ENCODE measurements at places on chromosomes 7 and 10.

DNA sequence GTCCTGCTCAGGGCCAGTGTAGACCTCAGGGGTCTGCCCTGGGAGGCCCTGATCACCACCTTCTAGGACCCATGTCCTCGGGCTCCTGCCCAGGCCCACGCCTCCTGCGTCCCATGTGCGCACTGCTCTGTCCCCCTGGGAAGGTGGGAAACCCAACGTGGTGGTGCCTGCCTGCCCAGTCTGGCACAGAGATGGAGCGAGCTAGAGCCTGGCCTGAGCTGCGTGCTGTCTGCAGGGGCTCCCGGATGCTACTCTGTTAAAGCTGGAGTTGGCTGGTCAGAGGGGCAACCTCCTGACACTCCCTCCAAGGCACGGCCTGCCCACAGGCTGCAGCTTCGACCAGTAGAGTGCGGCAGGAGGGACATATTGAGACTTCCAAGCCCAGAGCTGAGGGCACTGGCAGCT, 171.7 kb downstream of the DNAJB6 start:
- DNase-seq: no peak

DNA sequence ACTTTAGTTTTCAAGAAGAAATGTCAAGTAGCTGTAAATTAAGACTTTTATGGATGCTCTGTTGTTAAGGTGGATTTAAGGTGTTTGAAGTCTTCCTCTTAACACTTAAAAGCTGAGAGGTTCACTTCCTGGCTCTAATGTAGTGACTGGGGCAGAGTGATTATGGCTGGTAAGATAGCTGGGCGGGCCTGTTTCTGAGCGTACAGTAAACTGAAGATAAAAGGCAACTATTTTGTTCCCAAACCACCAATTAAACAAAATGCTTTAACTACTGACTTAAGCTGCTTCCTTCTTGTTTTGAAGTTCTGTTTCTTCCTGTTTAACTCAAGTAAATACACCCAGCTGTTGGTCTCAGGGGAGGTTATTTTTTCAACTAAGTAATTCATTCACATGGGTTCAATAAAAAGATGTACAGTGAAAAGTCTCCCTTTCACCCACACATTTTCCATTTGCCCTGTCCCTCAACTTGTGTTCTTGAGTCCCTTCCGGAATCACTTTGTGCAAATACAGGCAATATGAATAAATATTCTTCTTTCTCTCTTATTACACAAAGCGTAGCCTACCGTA, 19.3 kb downstream of the VWA2 start:
- DNase-seq: no peak

- no peak for DNase-seq
Observed at GRCh38 chr10:108014902-108015177, 850.3 kb upstream of the SORCS1 start.

- DNase-seq: no peak
Observed at GRCh38 chr7:42198974-42199668, 37.9 kb downstream of the GLI3 start.

GRCh38 chr7:121394709-121395140, 1.4 kb downstream of the FAM3C start:
- DNase-seq: no peak

- no peak for DNase-seq
Observed at GRCh38 chr7:41152179-41152678, 550.7 kb downstream of the INHBA start.

DNA sequence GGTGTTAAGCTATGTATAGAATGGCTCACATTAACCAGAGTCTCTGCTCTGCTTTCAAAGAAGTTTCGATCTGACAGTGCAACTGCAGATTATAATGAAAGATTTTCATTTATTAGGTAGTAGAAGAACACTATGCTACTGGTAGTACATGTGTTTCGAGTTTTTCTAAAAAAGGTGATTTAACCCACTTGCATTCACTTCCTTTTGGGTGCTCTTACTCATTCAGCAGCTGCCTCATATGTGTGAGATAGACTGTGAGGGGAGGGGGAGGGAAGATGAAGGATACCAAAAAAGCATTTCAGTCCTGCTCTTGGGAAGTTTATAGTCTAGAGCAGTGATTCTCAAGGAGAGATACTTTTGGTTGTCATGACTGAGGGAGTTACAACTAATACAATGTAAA, 20.4 kb downstream of the PLEKHA8 start:
- no peak for DNase-seq

DNA sequence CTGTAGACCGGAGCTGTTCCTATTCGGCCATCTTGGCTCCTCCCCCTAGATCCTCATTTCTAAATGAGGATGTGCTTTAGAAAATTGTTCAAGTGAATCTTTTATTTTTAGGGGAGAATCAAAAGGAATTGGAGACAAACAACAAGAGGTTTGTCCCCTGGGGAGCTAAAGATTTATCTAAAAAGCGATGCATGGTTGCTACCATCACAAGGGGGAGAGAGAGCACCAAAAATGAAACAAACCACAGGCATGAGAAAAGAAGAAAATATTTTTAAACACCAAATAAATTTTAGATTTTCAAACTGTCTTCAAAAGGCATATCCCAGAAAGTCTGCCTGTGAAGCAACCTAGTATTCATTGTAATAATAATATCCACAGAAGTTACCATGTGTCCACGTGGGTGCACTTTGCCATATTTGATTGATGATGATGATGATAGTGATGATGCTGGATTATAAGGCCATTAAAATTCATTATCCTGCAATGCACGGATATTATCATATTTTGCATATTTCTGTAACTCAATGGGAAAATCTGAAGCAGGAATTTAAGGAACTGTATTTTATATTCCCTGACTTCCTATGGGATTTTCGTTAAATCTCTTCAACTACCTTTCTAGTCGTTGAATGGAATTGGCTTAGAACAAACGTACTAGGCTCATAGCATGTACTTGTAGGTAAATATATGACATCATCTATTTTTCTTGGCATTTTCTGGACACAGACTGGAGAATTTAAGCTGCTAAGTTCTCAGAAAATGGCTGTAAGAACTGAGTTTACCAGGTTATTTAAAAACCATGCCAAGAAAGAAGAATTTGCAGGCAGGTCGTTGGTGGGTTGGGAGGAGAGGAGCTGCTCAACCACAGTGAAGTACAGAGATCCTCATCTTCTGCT, 171.6 kb downstream of the WDR37 start:
- DNase-seq: no peak

DNA sequence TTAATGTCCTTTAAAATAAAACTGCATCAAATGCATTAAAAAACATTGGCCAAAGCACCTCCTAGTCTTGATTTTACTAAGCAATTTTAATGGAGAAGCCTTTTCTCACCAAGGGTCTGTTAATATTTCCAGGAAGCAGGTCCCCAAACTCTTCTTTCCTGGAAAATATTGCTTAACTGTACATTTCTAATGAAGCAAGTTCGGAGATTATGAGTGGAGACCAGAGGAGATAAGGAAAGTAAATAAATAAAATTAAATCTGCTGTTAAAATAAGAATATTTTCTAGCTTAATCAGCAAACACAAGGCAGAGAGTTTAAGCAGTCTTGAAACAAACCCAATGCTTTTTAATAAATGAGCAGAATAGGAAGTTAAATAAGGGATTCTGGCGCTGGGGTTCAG, 322.4 kb downstream of the PTEN start:
- DNase-seq: no peak

DNA sequence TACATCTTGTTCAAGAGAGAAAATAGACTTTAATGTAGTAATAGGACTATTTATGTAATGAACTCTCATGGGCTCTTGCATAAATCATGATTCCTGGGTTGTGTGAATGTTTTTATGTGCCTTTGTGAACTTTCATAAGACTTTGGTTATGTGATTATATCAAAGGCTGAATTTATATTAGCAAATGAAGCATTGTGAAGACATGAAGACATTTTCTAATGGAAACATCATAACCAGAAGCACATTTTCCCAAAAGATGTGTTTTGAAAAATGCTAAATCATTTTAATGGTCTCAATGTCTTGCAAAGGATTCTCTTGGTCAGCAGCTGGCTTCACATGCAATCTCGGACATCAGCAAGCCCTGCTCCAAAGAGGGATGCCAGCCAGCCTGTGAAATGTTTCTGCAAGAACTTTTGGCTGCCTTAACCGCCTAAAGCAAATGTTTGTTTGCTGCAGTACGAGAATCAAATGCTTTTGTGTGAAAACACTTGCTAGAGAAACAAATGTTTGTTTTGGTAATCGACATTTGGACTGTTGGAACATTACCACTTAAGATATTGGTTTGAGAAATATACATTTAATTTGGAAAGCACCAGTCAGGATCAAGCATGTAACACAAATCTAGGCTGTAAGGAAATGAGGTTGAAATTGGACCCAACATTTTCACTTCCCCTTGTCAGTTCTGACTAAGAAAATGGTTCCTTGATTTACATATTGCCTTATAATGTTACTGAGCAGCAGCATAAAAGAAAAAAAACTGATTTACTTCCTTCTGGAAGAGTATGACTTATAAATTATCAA, 102.1 kb downstream of the RTKN2 start:
- no peak for DNase-seq

- DNase-seq: no peak
Observed at GRCh38 chr7:91660734-91661356, 219.7 kb downstream of the MTERF1 start.

- DNase-seq: no peak
Observed at GRCh38 chr7:152677808-152678670, 2.1 kb upstream of the XRCC2 start.

- DNase-seq: no peak
Observed at GRCh38 chr7:28075674-28076358, 104.8 kb downstream of the JAZF1 start.

DNA sequence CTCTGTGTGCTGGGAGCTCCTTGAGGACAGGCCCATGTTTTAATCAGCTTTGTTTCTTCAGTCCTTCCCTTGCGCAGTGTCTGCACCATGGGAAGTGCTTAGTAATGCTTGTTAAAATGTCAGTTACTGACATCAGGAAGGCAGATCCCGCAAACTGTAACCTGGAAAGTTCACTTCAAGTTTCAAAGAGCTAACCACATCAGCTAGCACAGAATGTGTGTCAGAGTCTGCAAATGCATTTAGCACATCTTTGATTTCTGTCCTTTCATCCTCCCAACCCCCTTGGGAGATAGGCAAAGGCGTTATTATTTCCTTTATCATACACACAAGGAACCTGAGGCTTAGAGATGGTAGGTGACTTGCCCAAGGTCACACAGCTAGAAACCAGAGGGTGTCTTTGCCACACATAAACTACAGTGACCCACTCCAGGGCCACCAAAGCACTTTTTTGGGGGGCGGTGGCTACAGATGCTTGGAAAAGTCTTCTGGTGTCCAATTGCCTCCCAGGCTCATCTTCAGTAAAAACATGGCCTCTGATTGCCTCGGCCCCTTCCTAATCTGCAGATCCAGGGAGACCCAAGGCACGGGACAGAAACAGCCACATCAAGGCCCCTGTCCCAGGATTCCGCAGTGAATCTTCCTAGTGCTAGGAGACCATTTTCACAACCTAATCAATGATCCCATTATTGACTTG, 116.2 kb upstream of the GPR26 start:
- no peak for DNase-seq

- DNase-seq: no peak
Observed at GRCh38 chr10:113680190-113681111, 739 bp downstream of the CASP7 start.

DNA sequence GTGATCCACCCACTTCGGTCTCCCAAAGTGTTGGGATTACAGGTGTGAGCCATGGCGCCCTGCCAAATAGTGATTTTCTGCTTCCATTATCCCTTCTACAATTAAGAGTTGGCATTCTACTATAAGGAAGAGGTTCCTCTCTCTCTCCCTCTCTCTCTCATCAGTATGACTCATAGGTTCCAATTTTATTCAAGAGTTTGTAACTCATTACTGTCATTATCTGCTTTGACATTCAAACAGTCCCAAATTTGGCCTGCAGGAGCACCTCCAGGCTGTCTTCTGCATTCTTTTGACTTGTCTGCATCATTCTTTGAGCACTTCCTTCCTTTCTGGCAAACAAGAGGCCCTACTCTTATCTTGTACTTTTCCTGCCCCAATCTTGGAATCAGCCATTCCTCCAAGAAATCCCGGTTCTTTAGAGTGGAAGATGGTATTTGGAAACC, 33.2 kb upstream of the CALU start:
- DNase-seq: no peak

GRCh38 chr10:94320285-94320914, 42.3 kb downstream of the NOC3L start:
- DNase-seq: peak; percentile 25

- no peak for DNase-seq
Observed at GRCh38 chr10:128867210-128867609, 599.8 kb upstream of the MGMT start.

DNA sequence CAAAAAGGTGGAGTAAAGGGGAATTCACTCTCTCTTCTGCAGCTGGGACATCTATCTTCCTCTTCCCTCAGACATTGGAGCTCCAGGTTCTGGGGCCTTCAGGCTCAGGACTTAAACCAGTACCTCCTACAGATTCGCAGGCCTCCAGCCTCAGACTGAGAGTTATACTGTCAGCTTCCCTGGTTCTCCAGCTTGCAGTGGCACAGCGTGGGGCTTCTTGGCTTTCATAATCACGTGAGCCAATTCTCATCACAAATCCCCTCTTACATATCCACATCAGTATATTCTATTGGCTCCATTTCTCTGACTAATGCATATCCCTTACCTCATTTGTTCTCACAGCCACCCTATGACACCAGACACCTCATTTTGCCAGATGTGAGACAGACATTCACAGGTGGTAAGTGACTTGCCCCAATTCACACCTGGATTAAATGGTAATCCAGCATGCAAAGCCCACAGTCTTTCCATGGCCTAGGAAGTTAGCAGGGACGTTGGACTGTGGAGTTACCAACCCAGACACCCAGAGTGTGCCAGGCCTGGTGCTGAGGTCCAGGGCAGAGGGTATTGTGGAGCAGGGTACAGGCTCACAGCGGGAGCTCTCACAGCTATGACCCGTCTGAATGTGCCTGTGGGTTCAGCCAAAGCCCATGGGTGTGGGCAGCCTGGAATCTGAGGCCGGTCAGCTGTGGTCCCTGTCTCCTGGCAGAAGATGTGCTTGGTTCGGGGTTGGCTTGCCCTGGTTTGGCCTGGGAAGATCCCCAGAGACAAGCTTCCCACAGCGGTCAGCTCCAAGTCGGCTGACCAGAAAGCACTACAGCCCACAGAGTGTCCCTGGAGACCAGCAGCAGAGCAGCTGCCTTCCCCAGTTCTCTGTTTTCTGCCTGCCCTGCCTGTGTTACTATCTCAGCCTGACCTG, 18.4 kb upstream of the ZCCHC24 start:
- no peak for DNase-seq

GRCh38 chr10:92695679-92696605, 6.2 kb downstream of the HHEX start:
- DNase-seq: no peak

- DNase-seq: no peak
Observed at GRCh38 chr7:38462819-38463218, 168.4 kb downstream of the AMPH start.

- no peak for DNase-seq
Observed at GRCh38 chr10:131126321-131127137, 185.0 kb downstream of the TCERG1L start.

DNA sequence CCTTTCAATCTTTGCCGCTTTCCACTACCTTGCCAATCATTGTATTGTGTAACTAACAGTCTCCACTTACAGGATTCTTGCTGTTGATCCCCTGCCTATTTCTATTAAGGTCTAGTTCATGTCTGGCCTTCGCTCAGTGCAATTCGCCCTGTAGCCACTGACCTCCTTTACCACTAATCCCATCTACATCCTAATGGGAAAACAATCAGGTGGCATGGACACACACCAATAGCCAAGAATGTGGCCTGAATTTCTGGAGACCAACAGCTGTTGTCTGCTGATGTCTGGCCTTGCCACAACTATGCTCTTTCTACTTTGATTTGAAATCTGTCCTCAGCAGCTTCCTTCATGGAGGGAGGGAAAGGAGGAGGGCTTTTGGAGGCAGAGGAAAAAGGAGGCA, 546.2 kb downstream of the SORCS3 start:
- DNase-seq: no peak
